ENCODE measurements at places on chromosomes 3 and 15. TPM values are rescaled to one million over a fixed set of nuclear protein-coding genes. Genes with fewer than 3 reads are reported as not detected.

- no peak for DNase-seq
Measured at GRCh38 chr3:49607796-49608195, 53.5 kb downstream of the BSN start.

Gene ICE2
- polyA plus RNA-seq = 93.1 TPM

Gene CCNB2
- 43.1 TPM for polyA plus RNA-seq

GRCh38 chr15:58332676-58333400, 99.0 kb upstream of the LIPC start:
- no peak for DNase-seq

GRCh38 chr3:76024640-76025039, 239.3 kb upstream of the ZNF717 start:
- DNase-seq = no peak

DNA sequence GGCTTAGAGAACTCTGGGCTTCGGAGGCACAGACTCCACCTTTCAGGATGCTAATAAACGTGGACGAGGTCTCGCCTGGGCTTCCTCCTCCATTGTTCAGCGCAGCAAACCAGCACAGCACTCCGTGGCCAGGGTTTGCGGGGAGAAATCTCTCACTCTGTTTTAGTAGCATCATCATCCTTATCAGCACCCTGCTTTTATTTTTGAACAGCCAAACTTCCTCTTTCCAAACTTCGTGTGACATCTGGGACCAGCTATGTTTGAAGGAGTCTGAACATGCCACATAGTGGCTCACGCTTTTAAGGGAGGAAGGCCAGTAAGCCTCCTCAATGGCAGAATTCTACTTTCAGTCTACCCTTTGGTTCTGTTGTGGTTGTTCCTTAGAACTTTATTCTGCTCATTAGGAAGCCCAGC, 149.0 kb downstream of the PGPEP1L start:
- no peak for DNase-seq

DNA sequence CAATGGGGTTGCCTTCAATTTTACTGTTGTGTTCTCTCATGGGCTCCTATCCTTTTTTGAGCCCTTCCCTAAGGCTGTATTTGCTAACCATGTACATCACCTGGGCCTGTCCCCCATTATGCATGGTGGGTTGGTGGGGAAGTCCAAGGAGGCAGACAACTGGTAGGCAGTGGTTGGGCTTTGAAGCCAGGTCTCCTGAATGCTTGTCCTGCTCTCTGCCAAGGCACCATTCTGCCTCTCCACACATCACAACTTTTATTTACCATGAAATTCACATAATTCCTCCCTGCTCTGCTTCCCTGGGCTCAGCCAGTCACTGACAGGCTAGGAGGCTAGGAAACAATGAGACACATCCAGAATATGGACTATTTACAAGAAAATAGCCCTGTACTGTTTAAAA, 41.0 kb upstream of the COPB2 start:
- DNase-seq = no peak

Gene PLSCR5
- not detected for polyA plus RNA-seq

Gene SI
- not detected for polyA plus RNA-seq
